ENCODE measurements at places on chromosomes 6 and 20. TPM values are rescaled to one million over a fixed set of nuclear protein-coding genes. Genes with fewer than 3 reads are reported as not detected.

- no peak for DNase-seq
- H3K4me1 ChIP-seq = no peaks in the 10 kb centered on the region
- no peaks in the 10 kb centered on the region for H3K36me3 ChIP-seq
- H3K27me3 ChIP-seq = no peaks in the 10 kb centered on the region
- H3K4me3 ChIP-seq = no peak overlapping the region
These were observed 581.8 kb upstream of the MMS22L start for GRCh38 chr6:97864826-97865225.

PPP1R3D gene
- 5.4 TPM for total RNA-seq

DNA sequence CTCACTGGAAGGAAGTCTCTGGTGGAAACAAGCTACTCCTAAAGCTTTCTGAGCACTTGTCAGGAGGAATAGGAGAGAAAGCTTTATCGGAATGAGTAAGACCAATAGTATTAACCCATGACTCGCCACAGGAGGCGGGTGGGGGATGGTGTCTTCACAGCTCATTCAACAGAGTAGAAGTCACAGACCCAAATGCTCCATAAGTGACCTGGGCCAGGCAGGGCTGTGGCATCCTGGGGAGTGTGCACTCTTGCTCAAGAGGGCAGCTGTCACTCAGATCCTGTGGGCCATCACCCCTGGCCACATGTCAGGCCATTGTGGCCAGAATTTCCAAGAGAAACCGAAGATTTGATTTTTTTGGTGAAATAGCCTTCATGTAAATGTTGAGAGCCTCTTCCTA, 116.0 kb downstream of the SYCP2 start:
- H3K4me3 ChIP-seq = no peak overlapping the region
- H3K27me3 ChIP-seq = peaks cover 6% of the 10 kb centered on the region
- H3K4me1 ChIP-seq = no peaks in the 10 kb centered on the region
- H3K36me3 ChIP-seq = no peaks in the 10 kb centered on the region
- no peak overlapping the region for H3K27ac ChIP-seq
- DNase-seq = no peak

DNA sequence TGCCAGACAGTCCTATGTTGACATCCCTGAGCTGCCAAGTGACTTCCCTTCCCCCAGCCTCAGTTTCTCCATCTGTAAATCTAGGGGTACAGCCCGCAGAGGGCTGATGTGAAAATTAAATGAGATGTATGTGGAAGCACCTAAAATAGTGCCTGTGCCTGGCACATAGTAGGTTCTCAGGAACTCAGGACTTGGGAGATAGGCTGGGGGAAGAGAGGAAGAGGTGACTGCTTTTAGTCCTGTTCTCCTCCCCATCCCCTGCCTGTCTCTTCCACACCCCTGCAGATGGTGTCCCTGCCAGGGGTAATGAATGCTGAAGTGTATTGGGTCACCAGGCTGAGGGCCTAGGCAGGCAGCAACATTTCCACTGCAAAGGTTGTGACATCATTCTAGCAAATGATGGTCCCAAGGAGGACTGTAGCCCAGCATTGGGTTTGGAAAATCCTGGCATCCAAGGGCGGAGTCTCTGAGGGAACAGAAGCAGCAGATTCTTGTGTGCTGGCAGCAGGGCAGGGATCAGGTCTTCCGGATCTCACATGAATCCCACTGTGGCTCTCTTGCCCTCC, 1.8 kb downstream of the SNPH start:
- DNase-seq = no peak
- no peak overlapping the region for H3K27ac ChIP-seq
- no peaks in the 10 kb centered on the region for H3K36me3 ChIP-seq
- H3K4me3 ChIP-seq = no peak overlapping the region

GRCh38 chr20:675033-675452, 559 bp downstream of the SCRT2 start:
- H3K4me3 ChIP-seq = no peak overlapping the region
- no peak for DNase-seq
- H3K27me3 ChIP-seq = peaks cover 69% of the 10 kb centered on the region
- H3K4me1 ChIP-seq = peaks cover 15% of the 10 kb centered on the region
- H3K27ac ChIP-seq = no peak overlapping the region

- H3K4me3 ChIP-seq = no peak overlapping the region
- no peak for DNase-seq
- peaks cover 56% of the 10 kb centered on the region for H3K4me1 ChIP-seq
These were observed 8.4 kb downstream of the HLA-E start for GRCh38 chr6:30497714-30498113.

- peak; percentile 58 for DNase-seq
- no peaks in the 10 kb centered on the region for H3K36me3 ChIP-seq
- no peak overlapping the region for H3K4me3 ChIP-seq
- H3K27me3 ChIP-seq = no peaks in the 10 kb centered on the region
These were observed 98.5 kb downstream of the LY86 start for GRCh38 chr6:6686748-6687601.

DNA sequence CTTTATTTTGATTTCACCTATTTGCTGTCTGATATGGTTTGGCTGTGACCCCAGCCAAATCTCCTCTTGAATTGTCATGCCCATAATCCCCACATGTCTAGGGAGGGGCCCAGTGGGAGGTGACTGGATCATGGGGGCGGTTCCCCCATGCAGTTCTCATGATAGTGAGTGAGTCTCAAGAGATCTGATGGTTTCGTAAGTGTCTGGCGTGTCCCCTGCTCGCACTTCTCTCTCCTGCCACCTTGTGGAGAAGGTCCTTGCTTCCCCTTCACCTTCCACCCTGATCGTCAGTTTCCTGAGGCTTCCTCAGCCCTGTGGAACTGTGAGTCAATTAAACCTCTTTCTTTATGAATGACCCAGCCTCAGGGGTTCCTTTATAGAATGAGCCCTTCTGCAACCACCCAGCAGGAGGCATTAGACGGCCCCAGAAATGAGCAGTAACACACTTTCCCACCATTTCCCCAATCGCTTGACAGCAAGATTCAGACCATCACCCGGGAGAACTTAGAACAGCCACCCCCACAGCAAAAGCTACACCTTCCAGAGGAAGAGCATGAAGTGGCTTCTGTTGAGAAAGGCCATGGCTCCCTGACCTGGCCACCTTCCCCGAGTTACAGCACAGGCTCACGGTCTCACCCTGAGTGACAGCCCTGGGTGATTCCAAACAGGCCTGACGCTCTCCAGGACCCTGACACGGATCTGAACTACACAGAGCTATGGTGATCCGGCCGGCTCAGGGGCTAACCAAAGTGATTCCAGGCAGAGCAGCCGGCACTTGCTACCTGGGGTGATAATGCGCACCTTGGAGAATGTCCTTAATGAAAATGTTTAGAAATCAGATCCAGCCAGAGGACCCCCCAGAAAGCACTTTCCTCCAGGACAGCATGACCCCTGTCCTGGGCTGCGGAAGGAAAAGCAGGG, 131.2 kb upstream of the CDH4 start:
- no peak overlapping the region for H3K4me3 ChIP-seq
- DNase-seq = no peak
- no peaks in the 10 kb centered on the region for H3K36me3 ChIP-seq

GRCh38 chr6:45880676-45881075, 135.0 kb downstream of the CLIC5 start:
- no peak overlapping the region for H3K27ac ChIP-seq
- no peak for DNase-seq
- no peaks in the 10 kb centered on the region for H3K4me1 ChIP-seq
- no peaks in the 10 kb centered on the region for H3K27me3 ChIP-seq
- H3K36me3 ChIP-seq = no peaks in the 10 kb centered on the region

ILRUN gene
- 44.9 TPM for total RNA-seq

DSP gene
- total RNA-seq = not detected

HLA-G gene
- 2.9 TPM for total RNA-seq

ZSCAN31 gene
- 1.1 TPM for total RNA-seq

GRCh38 chr6:3848380-3848779, 793 bp upstream of the FAM50B start:
- H3K27me3 ChIP-seq = no peaks in the 10 kb centered on the region
- H3K4me3 ChIP-seq = peak overlapping the region; percentile 74
- H3K4me1 ChIP-seq = peaks cover 34% of the 10 kb centered on the region
- no peak for DNase-seq
- H3K36me3 ChIP-seq = no peaks in the 10 kb centered on the region

DNA sequence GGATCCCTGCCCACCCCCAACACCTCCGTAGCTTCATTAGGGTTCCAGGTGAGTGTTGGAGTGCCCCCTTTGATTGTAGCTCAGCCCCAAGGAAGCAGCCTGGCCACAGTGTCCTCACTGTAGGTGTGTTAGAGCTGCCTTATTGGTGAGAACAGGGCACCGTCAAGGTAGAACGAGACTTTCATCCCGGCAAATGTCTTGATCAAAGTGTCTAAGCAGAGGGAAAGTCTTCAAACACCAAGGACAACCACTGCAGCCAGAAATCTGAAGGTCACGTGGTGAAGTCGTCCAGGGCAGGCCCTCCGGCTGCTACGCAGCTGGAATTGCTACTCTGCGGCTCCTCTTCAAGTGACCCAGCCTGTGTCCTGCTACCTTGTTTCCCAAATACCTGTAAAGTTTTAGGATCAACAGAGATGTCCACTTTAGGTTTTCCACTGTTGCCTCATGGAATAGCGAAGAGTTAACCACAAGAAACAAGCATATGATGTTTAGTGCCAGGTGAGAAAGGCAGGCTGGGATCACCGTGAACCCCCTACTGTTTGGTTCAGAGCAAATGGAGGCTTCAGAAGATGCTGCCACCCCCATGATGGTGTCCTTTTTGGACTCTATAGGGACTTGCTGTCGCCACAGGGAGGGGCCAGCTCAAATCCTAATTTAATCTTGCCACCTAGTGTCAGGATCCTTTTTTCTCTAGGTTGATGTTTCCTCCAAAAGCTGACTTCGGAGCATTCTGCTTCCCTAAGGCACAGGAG, 1.7 kb upstream of the DLL1 start:
- H3K27ac ChIP-seq = no peak overlapping the region
- peak overlapping the region; percentile 51 for H3K4me3 ChIP-seq
- no peaks in the 10 kb centered on the region for H3K36me3 ChIP-seq
- peaks cover 52% of the 10 kb centered on the region for H3K27me3 ChIP-seq

TMC2 gene
- not detected for total RNA-seq
